ENCODE measurements at places on chromosomes 3 and 15.

GRCh38 chr3:171293142-171293782 lies 166.9 kb downstream of the TNIK start:
- DNase-seq: no peak

DNA sequence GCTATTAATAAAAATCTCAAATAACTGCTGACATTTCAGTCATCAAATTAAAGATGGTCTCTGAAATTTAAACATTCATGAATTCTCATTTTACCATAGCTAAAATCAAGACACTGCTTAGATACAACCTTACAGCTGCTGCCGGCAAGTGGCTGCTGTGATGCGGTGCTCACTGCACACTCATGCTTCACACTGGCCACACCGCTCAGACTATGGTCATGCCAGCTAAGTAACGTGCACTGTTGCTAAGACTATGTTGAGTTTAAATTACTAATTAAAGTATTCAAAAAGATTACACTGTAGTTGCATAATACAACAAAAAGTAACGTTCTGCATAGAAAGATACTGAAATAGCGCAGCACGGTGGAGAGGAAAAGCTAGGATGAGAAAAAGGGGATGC lies 12.1 kb downstream of the ATP13A3 start:
- no peak for DNase-seq

GRCh38 chr3:9786209-9786739 lies 6.0 kb downstream of the TADA3 start:
- no peak for DNase-seq

GRCh38 chr3:52086461-52086860 lies 30.1 kb upstream of the DUSP7 start:
- DNase-seq: no peak

DNA sequence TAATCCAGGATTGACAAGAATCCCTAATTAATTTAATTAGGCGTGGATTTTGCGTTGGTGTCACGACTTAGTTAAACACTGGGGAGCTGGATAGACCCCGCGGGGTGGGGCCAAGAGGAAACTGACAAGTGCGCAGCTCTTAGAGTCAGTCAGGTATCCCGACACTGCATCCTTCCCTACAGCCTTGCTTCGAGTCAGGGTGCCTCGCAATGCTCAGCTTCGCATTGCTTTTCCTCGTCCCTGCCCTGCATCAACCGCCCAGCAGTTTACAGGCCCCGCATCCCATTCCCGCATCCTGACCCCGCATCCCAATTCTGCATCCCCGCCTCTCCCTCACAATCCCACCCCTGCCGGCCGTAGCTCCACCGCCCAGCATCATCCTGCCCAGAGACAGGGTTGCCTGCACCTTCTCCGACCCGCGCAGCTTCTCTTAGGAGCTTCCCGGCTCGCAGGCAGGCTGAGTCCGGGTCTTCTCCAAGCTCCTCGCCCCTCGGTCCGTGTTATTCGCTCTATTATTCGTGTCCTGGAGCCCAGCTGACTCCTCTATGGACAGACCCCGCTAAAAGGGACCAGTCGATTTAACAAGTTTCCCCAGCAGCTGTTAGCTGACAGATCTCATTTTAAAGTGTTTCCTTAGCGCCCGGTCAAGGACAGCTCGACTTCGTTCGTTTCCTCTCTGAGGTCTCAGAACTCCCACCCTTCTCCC lies 699 bp upstream of the SHOX2 start:
- DNase-seq: no peak

- DNase-seq: no peak
These were observed 17.0 kb downstream of the RPL39L start for GRCh38 chr3:187122261-187122660.

DNA sequence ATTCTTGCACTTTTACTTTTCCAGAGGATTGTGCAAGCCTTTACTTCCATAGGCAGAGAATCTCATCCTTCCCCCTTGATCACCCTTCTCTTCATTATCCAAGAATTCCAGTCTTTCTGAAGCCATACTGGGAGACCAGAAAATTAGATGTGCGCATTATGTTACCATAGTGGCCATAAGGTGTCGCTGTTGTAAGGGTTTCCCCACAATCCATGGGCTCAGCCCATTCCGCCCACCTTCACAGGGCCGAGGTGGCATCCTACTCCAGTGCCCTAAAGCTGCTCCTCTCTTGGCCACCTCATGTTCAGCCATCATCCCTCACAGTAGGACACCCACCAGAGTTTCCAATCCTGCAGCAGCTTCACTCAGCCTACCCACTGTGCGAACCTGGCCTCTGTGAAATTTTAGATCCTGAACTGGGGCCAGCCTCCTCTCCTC lies 35.0 kb downstream of the CTSH start:
- DNase-seq: peak; percentile 35

GRCh38 chr3:31980530-31981205 lies 394 bp downstream of the OSBPL10 start:
- peak; percentile 32 for DNase-seq

DNA sequence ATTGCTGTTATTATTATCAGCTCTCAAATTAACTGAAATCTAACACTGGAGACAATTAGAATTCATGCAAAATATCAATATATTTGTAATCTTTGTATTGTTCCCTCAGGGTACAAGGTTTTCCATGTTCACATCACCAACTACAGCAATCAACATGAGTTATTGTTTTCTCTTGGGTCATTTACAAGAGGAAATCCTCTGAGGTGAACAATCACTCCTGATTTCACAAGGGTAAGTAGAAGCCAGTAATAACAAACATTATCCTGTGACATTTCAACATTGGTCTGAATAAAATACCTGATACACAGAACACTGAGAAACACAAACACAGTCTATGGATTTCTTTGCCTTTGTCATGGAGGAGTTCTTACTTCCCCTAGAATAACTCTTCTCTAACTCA lies 174.0 kb downstream of the SUCNR1 start:
- no peak for DNase-seq

GRCh38 chr15:69979262-69979661 lies 118.5 kb downstream of the TLE3 start:
- DNase-seq: no peak

- DNase-seq: no peak
These were observed 733.7 kb downstream of the ZNF385D start for GRCh38 chr3:21017115-21017852.

GRCh38 chr3:115361806-115362205 lies 214.7 kb upstream of the ZBTB20 start:
- no peak for DNase-seq

DNA sequence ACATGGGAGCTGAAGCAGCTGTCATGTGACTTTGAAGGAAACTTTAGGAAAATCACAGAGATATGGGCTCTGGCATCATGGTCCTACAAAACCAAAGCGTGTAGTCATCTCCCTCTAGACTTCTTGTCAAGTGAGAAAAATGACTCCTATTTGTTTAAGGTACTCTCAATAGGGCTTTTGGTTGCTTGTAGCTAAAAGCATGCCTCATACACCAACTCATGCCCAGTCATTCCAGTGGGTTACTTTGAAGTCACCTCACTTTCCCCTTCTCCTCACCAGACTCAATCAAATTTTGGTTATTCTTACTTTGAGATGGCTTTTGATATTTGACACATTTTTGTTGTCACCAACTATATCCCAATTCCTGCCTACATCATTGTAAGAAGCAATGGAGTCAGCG lies 81.6 kb downstream of the BOC start:
- DNase-seq: no peak

- DNase-seq: no peak
These were observed 141.5 kb downstream of the ATP10A start for GRCh38 chr15:25721605-25721955.

DNA sequence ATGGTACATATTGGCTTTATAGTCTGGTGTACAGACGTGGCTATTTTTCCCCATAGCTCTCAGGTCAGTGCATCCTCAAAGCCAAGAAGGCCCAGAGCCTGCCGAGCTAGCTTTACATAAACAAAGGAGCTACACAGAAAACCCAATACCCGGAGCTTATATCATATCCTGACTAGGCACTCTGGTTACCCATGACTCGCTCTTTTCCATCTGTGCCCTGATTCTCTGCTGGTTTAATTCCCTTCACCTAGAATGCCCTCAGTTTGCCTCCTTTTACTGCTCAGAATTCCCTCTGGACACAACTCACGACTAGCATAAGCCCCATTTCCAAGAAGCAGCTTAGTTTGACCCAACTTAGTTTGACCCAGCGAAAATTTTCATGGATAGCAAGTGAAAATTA lies 110.8 kb downstream of the TIGIT start:
- DNase-seq: no peak

GRCh38 chr15:65365229-65365628 lies 12.6 kb downstream of the IGDCC3 start:
- DNase-seq: no peak

- DNase-seq: no peak
These were observed 89.7 kb downstream of the LIPC start for GRCh38 chr15:58521293-58521991.

DNA sequence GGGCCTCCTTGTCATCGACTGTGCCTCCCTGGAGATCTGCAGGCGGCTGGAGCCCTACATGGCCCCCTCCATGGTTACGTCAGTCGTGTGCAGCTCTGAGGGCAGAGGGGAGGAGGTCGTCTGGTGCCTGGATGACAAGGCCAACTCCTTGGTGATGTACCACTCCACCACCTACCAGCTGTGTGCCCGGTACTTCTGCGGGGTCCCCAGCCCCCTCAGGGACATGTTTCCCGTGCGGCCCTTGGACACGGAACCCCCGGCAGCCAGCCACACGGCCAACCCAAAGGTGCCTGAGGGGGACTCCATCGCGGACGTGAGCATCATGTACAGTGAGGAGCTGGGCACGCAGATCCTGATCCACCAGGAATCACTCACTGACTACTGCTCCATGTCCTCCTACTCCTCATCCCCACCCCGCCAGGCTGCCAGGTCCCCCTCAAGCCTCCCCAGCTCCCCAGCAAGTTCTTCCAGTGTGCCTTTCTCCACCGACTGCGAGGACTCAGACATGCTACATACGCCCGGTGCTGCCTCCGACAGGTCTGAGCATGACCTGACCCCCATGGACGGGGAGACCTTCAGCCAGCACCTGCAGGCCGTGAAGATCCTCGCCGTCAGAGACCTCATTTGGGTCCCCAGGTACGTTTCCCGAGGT lies 146.5 kb downstream of the LRRK1 start:
- DNase-seq: no peak

- peak; percentile 20 for DNase-seq
These were observed 12.6 kb upstream of the SHISA5 start for GRCh38 chr3:48516571-48516970.

- DNase-seq: no peak
These were observed 210.2 kb upstream of the LYSMD4 start for GRCh38 chr15:99943466-99943865.

GRCh38 chr3:108190346-108190745 lies 31.9 kb downstream of the IFT57 start:
- no peak for DNase-seq

DNA sequence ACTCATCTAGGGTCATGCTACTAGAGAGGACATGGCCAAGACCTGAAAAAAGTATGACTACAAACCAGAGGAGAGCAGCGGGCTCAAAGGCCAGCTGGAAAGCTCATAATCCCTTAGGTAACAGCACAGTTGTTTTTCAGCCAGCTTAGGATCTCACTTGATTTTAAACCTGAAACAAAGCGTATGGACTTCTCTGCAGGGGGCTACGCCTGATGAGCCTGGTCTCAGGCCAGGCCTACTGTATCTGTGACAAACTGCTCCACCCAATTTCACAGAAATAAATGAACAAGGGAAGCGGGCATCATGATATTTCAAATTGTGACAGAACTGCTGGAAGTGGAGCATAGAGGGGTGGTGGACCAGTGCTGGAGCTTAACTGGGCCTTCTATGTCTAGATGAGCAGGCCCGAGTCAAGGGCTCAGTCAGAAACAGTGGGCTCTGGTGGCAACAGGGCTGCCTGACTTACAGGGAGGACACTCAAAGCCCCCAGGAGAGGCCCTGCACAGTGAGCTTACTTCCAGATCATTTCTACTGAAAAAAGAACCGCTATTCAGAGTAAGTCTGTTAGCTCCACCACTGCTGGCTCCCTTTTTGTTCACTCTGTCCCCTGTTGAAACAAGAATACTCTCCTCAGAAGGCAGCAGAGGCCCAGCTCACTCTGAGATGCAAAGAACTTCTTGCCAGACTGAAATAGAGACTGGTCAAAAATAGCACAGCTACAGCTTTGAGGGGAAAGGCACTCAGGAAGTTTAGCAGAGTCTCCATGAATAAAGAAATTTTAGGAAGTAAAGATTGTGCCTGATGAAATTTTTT lies 47.0 kb downstream of the LRIG1 start:
- no peak for DNase-seq
